ENCODE measurements at places on chromosomes 7 and 10. TPM values are rescaled to one million over a fixed set of nuclear protein-coding genes. Genes with fewer than 3 reads are reported as not detected.

The CLCN1 gene
- not detected for total RNA-seq

The OR6B1 gene
- not detected for total RNA-seq

The ABLIM1 gene
- 73.4 TPM for total RNA-seq

DNA sequence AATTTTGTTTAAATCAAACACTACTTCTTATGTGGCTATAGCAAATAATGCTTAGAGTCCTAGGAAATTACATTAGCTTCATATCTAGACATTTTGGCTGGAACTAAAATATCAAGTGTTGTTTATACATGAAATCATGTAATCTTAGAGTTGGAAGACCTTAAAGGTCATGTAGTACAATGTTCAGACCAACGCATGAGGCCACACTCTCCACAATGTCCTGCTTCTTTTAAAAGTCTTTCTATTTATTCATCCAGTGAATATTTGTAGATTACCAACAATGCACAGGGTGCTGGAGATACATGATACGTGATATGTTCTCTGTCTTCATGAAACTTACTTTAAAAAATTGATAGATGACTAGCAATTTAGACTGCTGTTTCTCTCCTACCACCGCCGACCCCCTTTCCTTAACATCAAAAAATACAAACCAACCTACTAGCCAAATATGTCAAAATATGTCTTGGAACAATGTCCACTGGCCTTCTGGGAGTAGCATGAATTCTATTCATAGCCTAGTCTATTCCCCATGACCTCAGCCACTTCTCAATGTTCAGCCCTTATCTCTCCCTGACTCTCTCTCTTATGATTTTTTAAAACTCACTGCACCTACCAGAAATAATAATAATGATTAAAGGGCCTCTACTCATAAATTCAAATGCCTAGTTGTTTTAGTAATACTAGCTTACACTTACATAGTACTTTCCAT lies 59.5 kb upstream of the CAV2 start:
- no peak for DNase-seq

- no peak for DNase-seq
Measured at GRCh38 chr10:107451047-107451446, 286.5 kb upstream of the SORCS1 start.

GRCh38 chr10:77715088-77715487 lies 77.5 kb upstream of the KCNMA1 start:
- peak; percentile 71 for DNase-seq

GRCh38 chr7:82210416-82211184 lies 233.0 kb downstream of the CACNA2D1 start:
- no peak for DNase-seq

- peak; percentile 52 for DNase-seq
Measured at GRCh38 chr7:39733881-39734632, 110.7 kb downstream of the RALA start.

GRCh38 chr10:104957178-104957841 lies 316.2 kb downstream of the SORCS3 start:
- no peak for DNase-seq

DNA sequence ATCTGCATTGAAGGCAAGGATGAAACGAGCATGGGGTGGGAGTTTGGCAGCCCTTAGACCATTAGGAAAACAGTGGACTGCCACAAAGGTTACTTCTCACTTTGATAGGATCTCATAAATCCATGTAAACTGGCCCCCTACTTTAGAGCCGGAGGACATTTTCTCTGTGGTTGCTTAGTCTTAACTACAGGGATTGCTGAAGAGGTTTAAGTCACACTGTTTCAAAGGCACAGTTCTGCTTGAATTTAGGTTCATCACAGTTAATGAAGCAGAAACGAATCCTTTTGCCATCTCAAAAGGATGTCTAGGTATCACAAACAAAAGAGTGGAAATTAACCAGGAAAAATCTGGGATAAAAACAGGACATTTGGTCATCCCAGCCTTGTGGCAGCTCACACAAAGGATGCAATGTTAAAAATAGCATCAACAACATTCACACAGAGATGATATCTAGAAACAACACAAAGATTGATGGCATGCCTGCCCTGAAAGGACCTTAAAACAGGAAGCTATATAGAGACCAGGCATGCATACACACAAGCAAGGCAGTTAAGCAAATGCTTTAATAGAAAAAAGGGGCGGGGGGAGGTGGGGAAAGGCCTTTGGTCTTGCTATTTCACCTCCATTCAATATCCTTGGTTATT lies 74.0 kb downstream of the DOCK4 start:
- DNase-seq: no peak

DNA sequence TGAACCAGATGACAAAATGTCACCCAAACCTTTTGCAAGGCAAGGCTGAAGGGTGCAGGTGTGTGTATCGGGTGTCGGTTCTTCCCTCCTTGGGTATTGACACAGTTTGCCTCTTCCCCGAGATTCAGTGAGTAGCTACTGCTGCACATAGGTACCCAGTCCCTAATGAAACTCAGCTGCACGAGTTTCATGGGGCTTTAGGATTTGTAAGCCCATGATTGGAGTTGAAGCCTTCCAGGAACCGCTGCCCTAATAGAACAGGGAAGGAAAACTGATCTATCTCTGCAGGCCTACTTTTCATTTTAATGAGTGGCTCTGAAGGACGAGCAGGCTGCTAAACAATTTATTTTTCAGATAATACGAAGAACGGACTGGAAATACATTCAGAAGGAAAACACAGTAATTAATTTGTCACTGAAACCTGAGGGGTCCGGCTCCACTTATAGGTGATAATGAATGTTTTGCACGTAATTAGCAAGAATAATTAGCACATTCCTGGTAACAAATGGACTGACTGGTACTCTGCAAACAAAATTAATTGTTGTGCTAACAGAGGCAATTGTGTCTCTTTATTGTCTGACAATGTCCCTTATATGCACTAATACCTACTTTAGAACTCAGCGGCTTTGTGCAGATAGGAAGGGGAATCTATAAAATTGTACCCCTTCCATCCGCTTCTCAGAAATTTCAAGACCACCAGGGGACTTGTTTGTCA lies 49.6 kb upstream of the FZD8 start:
- no peak for DNase-seq

- DNase-seq: no peak
Measured at GRCh38 chr7:44326261-44327125, 1.1 kb upstream of the CAMK2B start.

GRCh38 chr7:116380025-116380424 lies 119.5 kb upstream of the CAV2 start:
- no peak for DNase-seq
